ENCODE measurements at places on chromosomes 7 and 10.

DNA sequence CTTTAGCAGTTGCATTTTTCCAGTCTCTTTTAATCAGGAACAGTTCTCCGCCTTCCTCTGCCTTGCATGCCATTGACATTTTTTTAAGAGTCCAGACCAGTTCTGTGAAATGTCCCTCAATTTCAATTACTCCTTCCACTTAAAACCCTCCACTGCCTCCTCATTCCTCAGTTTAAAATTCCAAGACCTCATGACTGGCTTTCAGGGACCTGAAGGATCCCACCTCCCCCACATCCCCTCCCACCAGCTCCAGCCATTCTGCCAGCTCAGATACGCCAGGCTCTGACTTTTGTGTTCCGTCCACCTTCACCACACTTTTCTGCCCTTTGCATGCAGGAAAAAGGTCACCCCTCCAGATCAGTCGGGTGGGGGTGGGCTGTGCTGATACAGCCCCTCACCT lies 8.7 kb downstream of the TNRC18 start:
- DNase-seq, result no peak

DNA sequence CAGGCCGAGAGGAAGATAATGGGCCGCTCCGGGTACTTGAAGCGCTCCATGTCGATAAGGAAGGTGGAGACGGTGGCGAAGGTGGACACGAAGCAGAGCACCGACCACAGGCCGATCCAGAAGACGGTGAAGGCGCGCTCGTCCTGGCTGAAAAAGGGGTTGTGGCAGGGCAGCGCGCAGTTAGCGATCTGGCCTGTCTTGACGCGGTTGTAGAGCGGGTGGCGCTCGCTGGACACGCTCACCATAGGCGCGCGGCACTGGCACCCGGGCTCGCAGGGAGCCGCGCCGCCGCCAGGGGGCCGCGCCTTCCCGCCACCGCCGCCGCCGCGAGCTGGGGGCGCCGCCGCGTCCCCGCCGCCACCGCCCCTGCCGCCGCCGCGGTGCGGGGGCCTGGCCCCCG lies 1.6 kb downstream of the FZD8 start:
- peak; percentile 21 for DNase-seq

DNA sequence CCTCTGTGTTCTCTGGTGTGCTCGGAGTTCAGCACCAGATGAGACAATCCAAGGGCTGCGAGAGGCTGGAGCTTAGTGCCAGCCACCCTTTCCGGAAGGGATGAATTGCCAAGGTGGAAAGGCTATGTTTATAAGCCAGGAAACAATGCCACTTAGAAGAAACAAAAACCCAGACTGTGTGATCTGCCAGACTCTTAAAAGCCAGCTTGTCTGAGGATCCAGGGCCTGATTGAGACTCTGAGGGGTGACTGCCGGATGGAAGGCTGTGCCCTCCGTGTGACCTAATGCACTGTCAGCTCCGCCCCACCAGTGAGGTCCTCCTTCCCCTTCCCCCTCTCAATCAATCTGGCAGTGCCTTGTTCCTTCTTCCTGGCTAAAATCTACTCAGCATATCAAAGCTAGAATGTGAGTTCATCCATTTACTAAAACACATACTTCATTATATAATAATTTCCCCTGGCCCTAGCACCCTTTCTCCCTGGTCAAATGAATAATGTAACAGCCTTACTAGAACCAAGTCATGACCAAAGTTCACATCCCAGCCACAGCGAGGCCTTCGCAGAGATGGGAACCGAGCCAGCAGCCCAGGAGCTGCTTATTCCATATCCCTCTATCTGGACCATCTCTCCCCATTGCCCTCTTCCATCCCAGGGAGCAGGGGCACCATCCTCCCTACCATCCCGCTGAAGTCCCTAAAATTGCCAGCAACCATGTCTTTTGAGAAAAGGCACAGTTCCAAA lies 25.5 kb downstream of the FAM107B start:
- no peak for DNase-seq

GRCh38 chr7:3754493-3755341 lies 453.7 kb downstream of the SDK1 start:
- DNase-seq, result peak; percentile 47

GRCh38 chr10:90148116-90148855 lies 446.9 kb downstream of the KIF20B start:
- peak; percentile 49 for DNase-seq

- no peak for DNase-seq
Measured at GRCh38 chr7:131115340-131115739, 212.3 kb upstream of the MKLN1 start.

- DNase-seq, result peak; percentile 53
Measured at GRCh38 chr10:121753726-121754476, 155.7 kb upstream of the FGFR2 start.

GRCh38 chr7:42090806-42091205 lies 146.2 kb downstream of the GLI3 start:
- DNase-seq, result no peak

DNA sequence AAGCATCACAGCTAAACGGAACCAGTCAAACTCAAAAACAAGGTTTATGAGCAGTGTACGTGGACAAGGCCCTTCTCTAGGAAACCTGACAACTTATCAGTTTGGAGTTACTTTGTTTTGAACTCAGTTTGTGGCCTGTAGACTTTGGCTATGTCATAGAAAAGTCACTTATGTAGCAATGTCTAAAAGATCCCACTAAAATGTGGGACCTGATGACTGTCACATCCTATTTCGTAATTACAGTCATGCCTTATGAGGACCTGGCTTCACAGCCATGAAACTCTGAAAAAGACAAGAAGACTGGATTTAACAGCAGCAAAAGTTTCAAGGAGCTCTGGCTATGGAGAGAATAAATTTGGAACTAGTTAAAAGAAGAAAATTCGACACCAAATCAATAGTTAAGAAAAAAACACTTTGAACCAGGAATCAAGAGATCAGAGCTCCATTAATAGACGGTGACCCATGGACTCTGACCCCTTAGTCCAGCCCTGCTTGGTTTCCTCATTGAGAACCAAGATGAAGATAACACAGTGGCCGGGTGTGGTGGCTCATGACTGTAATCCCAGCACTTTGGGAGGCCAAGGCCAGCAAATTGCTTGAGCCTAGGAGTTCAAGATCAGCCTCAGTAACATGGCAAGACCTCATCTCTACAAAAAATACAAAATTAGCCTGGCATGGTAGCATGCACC lies 204.3 kb downstream of the SFMBT2 start:
- no peak for DNase-seq

- no peak for DNase-seq
Measured at GRCh38 chr10:84294766-84295447, 33.5 kb upstream of the CCSER2 start.

GRCh38 chr7:150346922-150347321 lies 5.5 kb upstream of the RARRES2 start:
- no peak for DNase-seq

DNA sequence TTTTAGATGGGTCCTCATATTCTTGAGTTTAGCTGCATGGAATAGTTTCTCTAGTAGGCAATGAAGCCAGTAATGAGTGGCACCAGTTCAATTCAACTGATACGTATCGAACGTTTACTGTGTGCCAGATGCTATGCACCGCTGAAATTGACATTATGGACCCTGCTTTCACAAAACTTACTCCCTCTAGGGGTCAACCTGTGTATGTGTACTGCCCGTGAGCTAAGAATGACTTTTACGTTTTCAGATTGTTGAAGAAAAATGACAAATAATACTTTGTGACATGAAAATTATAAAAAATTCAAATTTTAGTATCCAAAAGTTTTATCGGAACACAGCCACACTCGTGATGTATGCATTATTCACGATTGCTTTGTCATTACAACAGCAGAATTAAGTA lies 95.5 kb downstream of the ZMYND11 start:
- no peak for DNase-seq

DNA sequence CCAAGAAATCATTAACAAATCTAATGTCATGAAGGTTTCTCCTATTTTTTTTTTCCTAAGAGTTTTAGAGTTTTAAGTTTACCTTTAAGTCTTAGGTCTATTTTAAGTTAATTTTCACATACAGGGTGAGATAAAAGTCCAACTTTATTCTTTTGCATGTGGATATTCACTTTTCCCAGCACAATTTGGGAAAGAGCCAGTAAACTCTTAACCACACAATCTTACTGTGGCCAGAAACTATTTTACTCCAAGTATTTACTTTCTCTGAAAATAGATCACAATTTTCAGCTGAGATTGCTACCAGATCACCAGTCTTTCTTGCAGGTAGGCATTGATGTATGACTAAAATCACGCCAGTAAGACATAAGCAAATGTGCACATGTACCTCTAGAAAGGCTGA lies 728.5 kb downstream of the TNS3 start:
- DNase-seq, result no peak

GRCh38 chr7:134773164-134773563 lies 6.3 kb upstream of the CALD1 start:
- no peak for DNase-seq

- DNase-seq, result no peak
Measured at GRCh38 chr7:20561466-20561865, 54.0 kb upstream of the ABCB5 start.

Data from fibroblast of the conjunctiva (primary cell).